ENCODE measurements at places on chromosomes 3 and 15.

- no peak for DNase-seq
Measured at GRCh38 chr15:39643727-39644126, 62.8 kb downstream of the THBS1 start.

DNA sequence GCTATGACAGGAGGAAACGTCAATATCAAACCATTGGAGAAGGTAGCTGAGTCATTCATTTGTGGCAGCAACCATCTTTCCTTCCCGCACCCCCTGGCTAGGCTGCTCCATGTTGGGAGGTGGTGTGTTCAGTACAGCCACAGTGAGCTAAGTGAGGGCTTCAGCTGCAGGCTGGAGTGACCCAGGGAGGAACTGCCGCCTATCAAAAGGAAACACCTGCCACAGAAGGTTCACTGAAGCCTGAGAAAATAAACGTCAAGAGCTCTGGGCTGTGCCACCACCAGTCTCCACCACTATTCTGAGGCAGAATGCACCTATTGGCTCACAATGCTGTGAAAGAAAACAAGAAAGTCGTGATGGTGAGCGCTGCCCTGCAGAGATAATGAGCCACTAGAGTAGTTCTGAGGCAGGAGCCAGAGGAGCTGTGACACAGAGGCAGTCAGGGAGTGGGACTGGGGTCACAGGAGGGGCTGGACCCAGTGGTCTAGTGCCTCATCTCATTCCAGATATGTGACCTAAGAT is 34.8 kb upstream of the CD47 start:
- no peak for DNase-seq

- no peak for DNase-seq
Measured at GRCh38 chr15:90789462-90789861, 72.3 kb downstream of the BLM start.

DNA sequence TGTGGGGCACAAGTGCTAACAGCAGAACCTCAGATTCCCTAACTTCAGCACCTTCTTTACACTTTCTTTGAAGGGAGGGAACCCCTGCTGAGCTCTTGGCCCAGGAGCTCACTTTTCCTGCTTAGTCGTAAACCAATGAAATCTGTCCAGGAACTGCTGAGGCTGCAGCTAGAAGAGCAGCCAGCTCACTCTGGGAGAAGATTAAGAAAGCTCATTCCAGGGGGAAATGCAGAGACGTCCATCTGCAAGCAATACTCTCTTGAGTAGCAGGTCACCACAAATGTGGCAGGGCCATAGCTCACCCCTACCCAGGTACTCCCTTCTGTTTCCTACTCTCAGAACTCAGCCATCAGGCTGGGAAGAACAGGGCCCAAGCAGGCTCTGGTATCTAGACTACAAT is 103.3 kb downstream of the WDR76 start:
- no peak for DNase-seq

DNA sequence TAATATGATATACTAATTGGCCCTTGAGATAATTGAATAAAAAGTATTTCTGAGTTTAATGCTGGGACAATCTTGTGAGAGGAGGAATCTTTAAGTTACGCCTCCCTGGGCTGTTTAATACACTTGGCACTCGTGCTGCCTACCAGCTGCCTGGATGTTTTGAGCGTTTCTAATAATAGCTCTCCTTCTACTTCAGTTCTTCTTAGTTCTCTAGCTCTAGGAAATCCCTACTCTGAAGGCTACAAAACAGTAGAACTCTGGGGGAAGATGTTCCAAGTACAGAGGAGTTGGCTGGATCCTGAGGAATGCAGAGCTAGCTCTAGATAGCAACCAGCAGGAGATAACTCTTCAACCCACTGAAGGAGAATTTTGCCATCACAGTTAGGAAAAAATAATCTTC is 3.5 kb downstream of the NAALADL2 start:
- DNase-seq: no peak

GRCh38 chr15:73125219-73125618 is 73.0 kb downstream of the NEO1 start:
- no peak for DNase-seq

GRCh38 chr3:129344540-129345220 is 66.0 kb downstream of the HMCES start:
- no peak for DNase-seq

GRCh38 chr15:64151727-64152506 is at the start of gene SNX22:
Gene SNX22, plus strand, starts transcription at chr15:64151731. Its CDS starts 45 bp downstream, at chr15:64151776.
- DNase-seq: no peak

GRCh38 chr3:194727435-194728128 is 41.9 kb downstream of the FAM43A start:
- DNase-seq: no peak

DNA sequence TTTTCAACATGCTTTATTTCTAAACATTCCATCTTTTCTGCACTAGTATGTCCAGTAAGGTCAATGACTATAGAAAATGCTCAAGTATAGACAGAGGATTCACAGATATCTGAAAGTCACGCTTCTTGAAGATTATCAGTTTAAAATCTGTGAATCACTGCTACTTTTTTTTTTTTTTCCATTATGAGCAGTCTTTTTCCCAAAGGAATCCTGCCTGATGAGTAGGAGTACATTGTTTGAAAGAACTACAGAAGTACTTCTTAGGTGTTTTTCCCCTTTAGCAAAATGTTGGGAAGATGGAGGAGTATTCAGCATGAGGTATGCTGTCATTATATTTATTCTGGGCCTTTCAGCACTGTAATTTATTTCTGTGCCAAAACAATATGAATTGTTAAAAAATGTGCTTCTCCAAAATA is 266.2 kb downstream of the NLGN1 start:
- no peak for DNase-seq

DNA sequence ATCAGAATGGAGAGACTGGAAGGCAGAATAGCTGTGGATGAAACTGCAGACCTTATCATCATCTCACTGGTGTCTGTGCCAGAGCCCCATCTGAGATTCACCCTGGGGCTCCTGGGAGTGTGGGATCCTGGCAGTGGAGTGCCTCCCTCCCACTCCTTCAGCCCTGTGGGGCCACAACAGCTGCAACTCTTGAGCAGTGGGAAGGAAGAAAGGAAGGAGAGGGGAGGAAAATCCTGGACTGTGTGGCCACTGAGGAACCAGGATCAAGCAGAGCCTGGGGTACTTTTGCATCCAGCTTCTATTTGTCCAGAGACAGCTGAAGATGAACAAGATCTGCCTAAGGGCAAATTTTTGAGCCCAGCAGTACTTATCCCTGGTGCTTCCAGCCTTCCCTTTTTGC is 13.1 kb upstream of the ALDH1A2 start:
- DNase-seq: no peak

DNA sequence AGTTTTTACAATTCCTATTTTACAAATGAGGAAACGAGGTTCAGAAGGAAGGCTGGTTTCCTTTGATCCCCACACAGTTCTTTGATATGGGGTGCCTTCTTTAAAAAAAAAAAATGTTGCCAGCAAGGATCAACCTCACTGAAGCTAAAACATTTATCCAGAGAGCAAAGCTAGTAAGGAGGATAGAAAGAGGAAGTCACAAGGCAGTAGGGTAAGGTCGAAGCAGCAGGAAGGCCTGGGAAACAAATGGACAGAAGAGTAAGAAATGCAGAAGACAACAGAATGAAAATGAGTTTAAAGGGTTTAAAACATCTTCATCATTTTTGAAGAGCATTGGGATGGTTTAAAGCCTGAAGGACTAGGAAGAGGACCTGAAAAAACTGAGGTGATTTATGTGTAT is 30.6 kb upstream of the CP start:
- no peak for DNase-seq

DNA sequence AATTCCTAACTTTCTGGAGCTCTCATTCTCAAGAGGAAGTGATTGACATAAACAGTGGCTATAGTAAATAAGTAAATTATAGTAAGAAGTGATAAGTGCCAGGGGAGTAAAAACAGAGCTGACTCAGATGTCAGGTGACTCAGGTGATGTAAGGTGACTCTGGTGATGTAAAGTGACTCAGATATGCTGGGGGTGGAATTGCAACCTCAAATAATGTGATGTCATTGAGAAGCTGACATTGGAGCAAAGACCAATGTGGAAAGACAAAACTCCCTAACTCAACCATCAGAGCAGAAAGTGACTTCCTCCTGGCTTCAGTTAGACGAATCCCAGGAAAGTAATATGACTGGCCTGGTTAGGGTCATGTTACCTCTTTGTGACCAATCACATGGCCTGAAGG is 144.2 kb upstream of the SNTN start:
- DNase-seq: no peak

DNA sequence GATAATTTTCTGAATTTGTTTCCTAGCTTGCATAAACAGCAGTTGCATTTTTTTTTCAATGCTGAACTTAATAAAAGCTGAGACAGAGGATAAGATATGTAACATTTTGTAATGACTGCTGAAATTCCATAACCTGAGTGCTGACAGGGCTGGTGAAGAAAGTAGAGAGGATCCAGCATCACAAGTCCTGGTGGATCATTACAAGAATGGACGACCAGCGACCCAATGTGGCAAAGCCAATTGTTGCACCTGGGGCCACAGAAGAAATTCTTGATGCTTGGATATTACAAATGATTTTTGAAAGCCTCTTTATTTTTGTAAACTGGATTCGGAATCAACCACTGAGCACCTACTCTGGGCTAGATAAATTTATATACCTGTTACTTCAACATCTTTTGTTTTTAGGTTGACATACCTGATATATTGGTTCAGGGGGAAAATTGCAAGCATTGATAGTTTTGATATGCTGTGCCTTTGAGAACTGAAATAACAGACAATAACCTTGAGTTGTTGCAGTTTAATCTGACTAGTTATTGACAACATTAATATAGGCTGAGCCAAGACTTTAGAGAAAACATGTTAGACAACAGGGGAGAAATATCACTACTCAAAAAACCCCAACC is 3.9 kb upstream of the ACTL6A start:
- DNase-seq: no peak

DNA sequence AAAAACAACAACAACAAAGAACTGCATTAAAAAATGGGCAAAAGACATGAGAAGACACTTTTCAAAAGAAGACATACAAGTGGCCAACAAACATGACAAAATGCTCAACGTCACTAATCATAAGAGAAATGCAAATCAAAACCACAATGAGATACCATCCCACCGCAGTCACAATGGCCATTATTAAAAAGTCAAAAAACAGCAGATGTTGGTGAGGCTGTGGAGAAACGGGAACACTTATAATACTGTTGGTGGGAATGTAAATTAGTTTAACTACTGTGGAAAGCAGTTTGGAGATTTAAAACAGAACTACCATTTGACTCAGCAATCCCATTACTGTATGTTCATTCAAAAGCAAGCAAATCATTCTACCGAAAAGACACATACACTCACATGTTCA is 15.1 kb downstream of the EIF1B start:
- DNase-seq: no peak

GRCh38 chr15:92929002-92929401 is 28.9 kb downstream of the CHD2 start:
- DNase-seq: no peak

- no peak for DNase-seq
Measured at GRCh38 chr3:34008191-34008590, 209.8 kb downstream of the PDCD6IP start.

GRCh38 chr15:38438031-38438986 is 15.6 kb upstream of the FAM98B start:
- no peak for DNase-seq

GRCh38 chr15:73906346-73907034 is 19.8 kb upstream of the LOXL1 start:
- DNase-seq: no peak

GRCh38 chr15:100705841-100706240 is 103.5 kb downstream of the ASB7 start:
- DNase-seq: no peak

GRCh38 chr3:6867269-6867668 is 6.4 kb downstream of the GRM7 start:
- DNase-seq: no peak

DNA sequence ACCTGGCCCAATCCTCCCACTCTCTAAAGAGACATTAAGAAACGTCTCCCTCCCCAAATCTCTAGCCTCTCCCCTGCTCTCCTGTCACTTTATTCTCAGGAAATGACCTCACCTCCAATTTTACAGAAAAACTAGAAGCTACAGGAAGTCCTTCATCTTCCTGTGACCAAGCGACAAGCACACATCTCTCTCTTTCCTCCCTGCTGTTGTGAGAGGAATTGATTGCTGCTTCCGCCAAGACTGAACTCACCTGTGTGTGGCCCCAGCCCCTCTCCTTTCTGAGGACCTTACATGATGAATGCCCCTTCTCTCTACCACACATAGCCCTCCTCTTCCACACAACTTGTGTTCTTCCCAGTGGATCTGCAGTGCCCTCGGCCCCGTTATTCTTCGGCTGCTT is 18.2 kb downstream of the DNAJB8 start:
- no peak for DNase-seq

- DNase-seq: no peak
Measured at GRCh38 chr15:36186376-36186775, 393.1 kb upstream of the CDIN1 start.

DNA sequence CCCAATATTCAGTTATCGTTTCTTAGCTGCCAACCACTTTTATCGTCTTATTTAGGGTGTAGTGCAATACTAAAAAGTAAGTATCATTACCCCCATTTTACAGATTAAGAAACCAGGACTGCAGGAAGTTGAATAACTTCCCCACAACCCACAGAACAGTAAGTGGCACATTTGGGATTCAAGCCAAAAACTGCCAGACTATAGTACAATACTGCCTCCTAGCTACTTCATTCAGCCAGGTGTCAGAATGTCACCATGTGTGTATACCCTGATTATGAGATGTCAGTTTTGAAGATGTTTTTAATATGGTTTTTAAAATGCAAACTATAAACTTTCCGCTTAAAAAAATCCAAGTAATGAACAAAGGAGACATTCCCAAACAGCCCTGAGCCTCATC is 74.2 kb upstream of the PROK2 start:
- no peak for DNase-seq

DNA sequence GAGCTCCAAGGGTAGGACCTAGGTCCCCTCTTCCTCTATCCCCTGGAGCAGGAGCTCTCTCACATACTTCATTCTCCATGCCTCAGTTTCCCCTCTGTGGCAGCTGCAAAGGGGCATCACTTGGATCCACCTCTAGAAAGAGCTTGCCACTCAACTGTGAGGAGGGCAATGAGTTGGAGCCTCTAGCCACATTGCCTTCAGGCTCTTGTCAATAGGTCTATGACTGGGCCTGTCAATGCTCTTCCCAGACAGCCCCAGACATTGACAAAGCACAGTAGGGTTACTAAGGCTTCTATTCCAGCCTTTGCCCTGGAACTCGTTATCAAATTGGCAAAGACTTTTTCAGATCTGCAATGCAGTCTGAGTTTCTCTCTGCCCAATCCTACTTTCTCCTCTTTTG is 4.4 kb upstream of the VIPR1 start:
- no peak for DNase-seq

- peak; percentile 41 for DNase-seq
Measured at GRCh38 chr3:168094877-168095610, 680 bp downstream of the GOLIM4 start.

GRCh38 chr15:43955140-43955539 is 128.3 kb downstream of the WDR76 start:
- DNase-seq: no peak

GRCh38 chr15:77282333-77282732 is 137.6 kb downstream of the PEAK1 start:
- DNase-seq: no peak
